GM23338 (cell line): ENCODE measurements at places on chromosomes 11 and 22. TPM values are rescaled to one million over a fixed set of nuclear protein-coding genes. Genes with fewer than 3 reads are reported as not detected.

AAMDC gene
- total RNA-seq, result 2.3 and 5.3 TPM in 2 replicates

UBQLNL gene
- 0.35 and 0.52 TPM in 2 replicates for total RNA-seq

CFAP300 gene
- total RNA-seq, result 1.2 and 1.4 TPM in 2 replicates

CCDC89 gene
- 0.31 TPM in 1 of 2 replicates, not detected in the other for total RNA-seq

PRODH gene
- total RNA-seq, result 31.9 and 67.4 TPM in 2 replicates

CASP5 gene
- total RNA-seq, result not detected in 2 replicates

MRTFA gene
- 85.2 and 92.4 TPM in 2 replicates for total RNA-seq

CHRM1 gene
- total RNA-seq, result 0.14 TPM in 1 of 2 replicates, not detected in the other

DNA sequence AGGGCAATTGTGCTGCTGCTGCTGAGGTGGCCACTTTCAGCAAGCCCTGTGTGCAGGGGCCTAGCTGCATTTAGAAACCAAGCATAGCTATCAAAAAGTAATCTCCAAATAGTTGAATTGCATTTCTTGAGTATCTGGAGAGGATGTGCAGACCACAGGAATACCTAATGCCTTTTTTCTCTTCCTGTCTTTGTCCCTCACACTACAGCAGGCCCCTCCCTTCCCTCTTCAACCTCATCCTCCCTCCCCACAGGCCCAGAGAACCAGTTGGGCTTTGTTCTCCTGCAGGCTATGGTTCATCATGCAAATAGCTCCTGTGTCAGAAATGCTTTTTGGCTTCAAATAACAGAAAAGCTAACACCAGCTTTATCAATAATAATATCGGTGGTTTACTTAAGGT is 47.7 kb downstream of the DKK3 start:
- H3K27ac ChIP-seq, result no peak overlapping the region
- 0 out of 2 replicates have a peak, but pooled peaks cover under 1% of the 10 kb centered on the region for H3K36me3 ChIP-seq
- 0 out of 2 replicates have a peak, but pooled peaks cover 2% of the 10 kb centered on the region for H3K4me1 ChIP-seq
- no peaks in the 10 kb centered on the region for H3K27me3 ChIP-seq

- no peak overlapping the region for H3K4me3 ChIP-seq
- no peak overlapping the region for H3K27ac ChIP-seq
- no peaks in the 10 kb centered on the region for H3K4me1 ChIP-seq
Measured at GRCh38 chr11:9065607-9066432, 25.6 kb downstream of the SCUBE2 start.

GRCh38 chr11:85784480-85785265 is 26.3 kb downstream of the SYTL2 start:
- H3K36me3 ChIP-seq, result no peaks in the 10 kb centered on the region
- peak; percentile 29 for DNase-seq
- no peak overlapping the region for H3K4me3 ChIP-seq
- H3K27ac ChIP-seq, result no peak overlapping the region
- H3K27me3 ChIP-seq, result no peaks in the 10 kb centered on the region

DNA sequence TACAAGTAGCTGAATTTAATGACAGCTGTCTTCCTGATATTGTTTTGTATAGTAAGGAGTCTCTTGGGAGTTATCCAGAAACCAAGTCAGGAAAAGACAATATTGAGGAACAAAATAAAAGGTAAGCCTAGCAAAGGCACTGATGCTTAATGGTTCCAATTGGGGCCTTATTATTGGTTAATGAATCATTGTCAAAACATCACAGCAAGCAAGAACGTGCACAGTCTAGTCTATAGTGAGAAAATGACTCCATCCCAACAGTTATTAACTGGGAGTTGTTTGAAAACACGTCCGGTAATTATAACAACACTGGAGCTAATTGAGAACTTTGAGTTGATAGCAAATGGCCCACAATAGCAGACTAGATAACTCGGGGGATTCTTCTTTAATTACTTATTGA is 17.7 kb downstream of the BSX start:
- no peak overlapping the region for H3K27ac ChIP-seq
- no peaks in the 10 kb centered on the region for H3K4me1 ChIP-seq
- no peak for DNase-seq
- H3K27me3 ChIP-seq, result no peaks in the 10 kb centered on the region
- no peak overlapping the region for H3K4me3 ChIP-seq

GRCh38 chr11:60835534-60835846 is 6.4 kb upstream of the CCDC86 start:
- H3K36me3 ChIP-seq, result no peaks in the 10 kb centered on the region
- H3K4me1 ChIP-seq, result no peaks in the 10 kb centered on the region; the same call in 1 of the 2 replicates
- no peak overlapping the region for H3K4me3 ChIP-seq
- no peak overlapping the region for H3K27ac ChIP-seq
- DNase-seq, result no peak

- no peaks in the 10 kb centered on the region for H3K4me1 ChIP-seq
- H3K36me3 ChIP-seq, result no peaks in the 10 kb centered on the region
- no peak overlapping the region for H3K27ac ChIP-seq
- DNase-seq, result no peak
- no peak overlapping the region for H3K4me3 ChIP-seq
Measured at GRCh38 chr11:111373590-111373989, 5.5 kb downstream of the POU2AF1 start.

GRCh38 chr11:33863418-33864172 is 28.3 kb downstream of the LMO2 start:
- no peak overlapping the region for H3K27ac ChIP-seq
- no peak for DNase-seq
- H3K4me3 ChIP-seq, result no peak overlapping the region

DNA sequence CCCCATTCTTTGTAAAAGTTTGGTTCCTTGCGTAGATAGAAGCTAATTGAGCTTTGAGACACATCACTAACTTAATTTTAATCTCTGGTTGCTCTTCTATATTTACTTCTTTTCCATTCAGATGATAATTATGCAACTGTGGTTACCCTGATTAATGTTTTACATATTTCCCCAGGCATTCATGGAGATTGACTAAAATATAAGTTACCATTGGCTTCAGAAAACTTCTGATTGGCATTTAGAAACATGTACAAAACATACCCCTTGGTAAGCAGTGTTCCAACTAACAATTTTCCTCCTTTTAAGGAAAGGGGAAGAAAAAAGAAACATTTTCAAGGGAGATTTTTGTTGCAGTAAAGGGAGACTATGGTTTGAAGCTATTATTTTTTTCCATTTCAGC is 43.9 kb downstream of the FAT3 start:
- no peaks in the 10 kb centered on the region for H3K27me3 ChIP-seq
- peak overlapping the region; percentile 28; the same call in 1 of the 2 replicates for H3K27ac ChIP-seq
- no peak for DNase-seq
- peaks cover 53% of the 10 kb centered on the region for H3K4me1 ChIP-seq
- no peaks in the 10 kb centered on the region for H3K36me3 ChIP-seq
- H3K4me3 ChIP-seq, result no peak overlapping the region

DNA sequence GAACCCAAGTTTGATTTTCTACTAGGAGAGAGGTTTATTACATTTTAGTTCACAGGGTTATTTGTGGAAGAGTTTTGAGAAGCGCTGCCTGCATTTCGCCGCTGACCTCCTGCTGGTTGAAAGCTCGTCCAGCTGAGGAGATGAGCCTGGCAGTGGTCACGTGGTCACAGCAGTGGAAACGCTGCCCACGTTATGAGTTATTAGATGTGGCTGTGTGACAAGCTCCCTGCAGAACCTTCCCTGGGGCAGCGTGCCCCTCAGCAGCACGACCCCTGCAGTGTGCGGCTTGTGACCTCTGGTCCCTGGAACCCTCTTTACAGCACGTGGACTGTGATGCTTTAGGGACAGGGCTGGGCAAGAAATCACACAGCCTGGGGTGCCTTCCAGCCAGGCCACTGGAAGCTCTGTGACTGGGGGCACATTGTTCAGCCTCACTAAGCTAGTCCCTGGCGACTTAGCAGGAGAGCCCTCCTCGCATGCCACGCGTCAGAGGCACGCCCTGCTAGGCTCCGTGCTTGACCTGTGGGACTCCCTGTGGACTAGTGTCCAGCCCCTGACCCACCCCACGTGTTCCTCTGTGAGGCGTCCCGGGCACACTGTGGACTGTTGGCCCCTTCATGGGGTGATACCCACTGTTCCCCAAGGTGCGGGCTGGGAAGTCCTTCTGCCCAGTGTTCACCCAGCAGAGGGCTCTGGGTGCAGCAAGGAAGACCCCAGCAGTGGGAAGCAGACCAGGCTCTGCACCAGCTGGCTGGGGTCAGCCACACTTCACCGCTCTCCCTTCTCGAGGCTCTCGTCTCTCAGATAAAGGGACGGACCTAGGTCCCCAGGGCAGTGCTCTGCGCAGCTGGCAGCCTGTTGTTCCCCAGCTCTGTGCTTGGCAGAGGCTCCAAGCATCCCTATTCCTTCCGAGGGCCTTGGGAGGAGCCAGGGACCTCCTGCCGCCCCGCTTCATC is 349.5 kb downstream of the TBC1D22A start:
- H3K4me1 ChIP-seq, result no peaks in the 10 kb centered on the region
- H3K36me3 ChIP-seq, result no peaks in the 10 kb centered on the region
- no peak overlapping the region for H3K27ac ChIP-seq
- no peak for DNase-seq
- H3K4me3 ChIP-seq, result no peak overlapping the region

DNA sequence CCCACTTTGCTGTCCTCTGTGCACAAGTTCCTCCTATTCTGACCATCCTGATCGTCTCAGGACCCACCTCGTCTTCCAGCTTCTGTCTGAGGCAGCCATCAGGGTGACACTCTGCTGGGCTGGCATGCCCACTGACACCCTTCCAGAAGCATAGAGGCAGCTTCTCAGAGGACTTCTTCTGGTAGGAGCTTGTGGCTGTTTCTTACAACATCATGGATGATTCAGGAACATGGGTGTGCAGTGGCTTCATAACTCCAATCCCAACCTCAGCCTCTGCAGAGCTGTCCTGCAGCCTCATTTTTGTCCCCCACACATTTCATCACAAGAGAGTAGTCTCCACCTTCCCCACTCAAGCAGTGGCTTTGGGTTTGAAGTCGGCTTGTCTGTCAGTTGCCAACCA is 20.9 kb upstream of the CTR9 start:
- peaks cover 6% of the 10 kb centered on the region for H3K4me1 ChIP-seq
- H3K27me3 ChIP-seq, result no peaks in the 10 kb centered on the region
- no peak overlapping the region for H3K4me3 ChIP-seq
- H3K36me3 ChIP-seq, result no peaks in the 10 kb centered on the region

GRCh38 chr11:125001849-125002248 is 47.8 kb downstream of the CCDC15 start:
- DNase-seq, result no peak
- H3K27ac ChIP-seq, result no peak overlapping the region
- H3K4me3 ChIP-seq, result no peak overlapping the region
- no peaks in the 10 kb centered on the region for H3K27me3 ChIP-seq

GRCh38 chr11:118060869-118061268 is 16.0 kb upstream of the TMPRSS4 start:
- H3K27me3 ChIP-seq, result no peaks in the 10 kb centered on the region
- H3K27ac ChIP-seq, result no peak overlapping the region
- H3K36me3 ChIP-seq, result no peaks in the 10 kb centered on the region

- H3K27me3 ChIP-seq, result no peaks in the 10 kb centered on the region
- no peak for DNase-seq
- H3K4me3 ChIP-seq, result no peak overlapping the region
- H3K36me3 ChIP-seq, result peaks cover 18% of the 10 kb centered on the region; the same call in 1 of the 2 replicates
Measured at GRCh38 chr11:119672597-119672996, 56.4 kb downstream of the NECTIN1 start.

- no peak overlapping the region for H3K27ac ChIP-seq
- H3K27me3 ChIP-seq, result no peaks in the 10 kb centered on the region
- DNase-seq, result no peak
- peaks cover 8% of the 10 kb centered on the region; the same call in 1 of the 2 replicates for H3K36me3 ChIP-seq
Measured at GRCh38 chr11:19220903-19221724, 19.3 kb upstream of the CSRP3 start.

DNA sequence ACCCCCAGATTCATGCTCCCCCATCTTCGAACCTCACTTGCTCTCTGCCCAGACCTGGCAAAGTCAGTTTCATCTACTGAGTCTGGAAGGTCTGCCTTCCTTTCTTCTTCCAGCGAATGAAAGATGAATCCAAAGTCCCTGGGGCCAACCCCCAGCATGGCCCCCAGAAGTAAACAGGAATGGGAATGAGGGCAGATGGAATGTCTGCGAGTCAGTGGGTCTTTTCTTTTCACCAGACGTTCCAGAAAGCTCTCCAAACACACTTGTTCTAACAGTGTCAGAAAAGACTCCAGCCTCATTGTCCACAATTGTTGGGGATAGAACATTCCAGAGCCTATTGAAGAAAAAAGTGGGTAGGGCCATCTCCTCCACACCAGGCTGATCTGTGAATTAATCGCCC is 28.6 kb downstream of the RIBC2 start:
- H3K27me3 ChIP-seq, result no peaks in the 10 kb centered on the region
- no peak for DNase-seq
- H3K36me3 ChIP-seq, result no peaks in the 10 kb centered on the region
- no peak overlapping the region for H3K4me3 ChIP-seq
- H3K27ac ChIP-seq, result no peak overlapping the region

DNA sequence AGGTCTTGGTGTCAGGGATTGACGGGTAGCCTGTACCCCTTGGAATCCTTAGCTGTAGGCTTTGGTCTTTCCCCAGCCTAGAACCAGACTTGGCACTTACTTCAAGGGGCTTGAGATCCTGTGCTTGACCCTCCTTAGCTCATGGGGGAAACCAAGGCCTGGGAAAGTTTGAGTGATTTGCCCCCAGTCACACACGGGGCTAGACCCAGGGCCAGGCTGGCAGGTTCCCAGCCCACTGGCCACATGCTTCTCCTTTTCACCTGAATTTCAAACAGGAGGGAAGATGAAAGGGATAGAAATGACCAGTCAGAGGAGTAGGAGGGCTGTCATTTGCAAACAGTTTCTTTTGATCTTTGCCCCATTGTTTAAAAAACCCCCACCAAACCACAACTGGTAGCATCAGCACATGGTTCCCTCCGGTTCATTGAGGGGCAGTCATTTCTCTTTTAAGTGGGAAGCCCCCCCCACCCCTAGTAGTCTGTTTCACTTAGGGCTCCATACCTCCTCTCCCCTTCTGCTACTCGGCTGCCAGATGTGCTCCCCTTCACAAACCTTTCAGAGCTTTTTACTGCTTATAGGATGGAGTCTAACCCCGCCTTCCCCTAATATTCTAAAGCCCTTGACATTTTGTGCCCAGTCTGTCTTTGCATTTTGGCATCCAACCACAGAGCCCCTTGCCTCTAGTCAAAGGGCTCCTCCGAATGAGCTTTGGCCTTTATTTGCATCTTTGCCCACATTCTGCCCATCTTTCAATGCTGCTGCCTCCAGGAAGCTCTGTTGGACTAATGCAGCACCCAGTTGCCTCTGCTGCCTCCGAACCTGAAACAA is 37.6 kb downstream of the ZNRF3 start:
- no peak overlapping the region for H3K4me3 ChIP-seq
- H3K27ac ChIP-seq, result peak overlapping the region; percentile 30; the same call in 1 of the 2 replicates
- peak; percentile 30 for DNase-seq
- H3K27me3 ChIP-seq, result no peaks in the 10 kb centered on the region
- no peaks in the 10 kb centered on the region for H3K36me3 ChIP-seq
